Hematopoietic multipotent progenitor cell treated with erythropoietin and hydrocortisone succinate and interleukin-3 and kit ligand, for 8 days (in vitro differentiated cells): ENCODE measurements at places on chromosomes 3 and 15.

GRCh38 chr3:146334151-146334550 lies 83.2 kb upstream of the PLSCR4 start:
- no peak for DNase-seq

GRCh38 chr3:196976941-196977340 lies 8.3 kb upstream of the PIGZ start:
- DNase-seq: no peak

DNA sequence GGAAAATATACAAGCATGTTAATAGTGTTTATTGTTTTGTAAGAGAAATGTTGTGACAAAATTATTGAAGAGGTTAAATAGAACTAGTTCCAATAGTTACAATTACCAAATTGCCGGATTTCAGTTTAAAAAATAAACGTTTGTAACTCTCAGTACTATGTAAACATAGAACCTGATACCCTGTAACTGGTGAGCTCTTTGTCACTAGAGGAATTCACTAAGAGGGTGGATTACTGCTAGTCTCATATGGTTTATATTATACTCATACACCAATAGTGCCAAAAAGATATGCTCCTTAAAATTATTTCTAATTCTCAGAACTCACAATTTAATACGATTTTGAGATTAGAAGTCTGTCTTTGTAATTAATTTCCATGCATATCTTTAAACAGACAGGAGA lies 7.6 kb upstream of the GMNC start:
- no peak for DNase-seq

DNA sequence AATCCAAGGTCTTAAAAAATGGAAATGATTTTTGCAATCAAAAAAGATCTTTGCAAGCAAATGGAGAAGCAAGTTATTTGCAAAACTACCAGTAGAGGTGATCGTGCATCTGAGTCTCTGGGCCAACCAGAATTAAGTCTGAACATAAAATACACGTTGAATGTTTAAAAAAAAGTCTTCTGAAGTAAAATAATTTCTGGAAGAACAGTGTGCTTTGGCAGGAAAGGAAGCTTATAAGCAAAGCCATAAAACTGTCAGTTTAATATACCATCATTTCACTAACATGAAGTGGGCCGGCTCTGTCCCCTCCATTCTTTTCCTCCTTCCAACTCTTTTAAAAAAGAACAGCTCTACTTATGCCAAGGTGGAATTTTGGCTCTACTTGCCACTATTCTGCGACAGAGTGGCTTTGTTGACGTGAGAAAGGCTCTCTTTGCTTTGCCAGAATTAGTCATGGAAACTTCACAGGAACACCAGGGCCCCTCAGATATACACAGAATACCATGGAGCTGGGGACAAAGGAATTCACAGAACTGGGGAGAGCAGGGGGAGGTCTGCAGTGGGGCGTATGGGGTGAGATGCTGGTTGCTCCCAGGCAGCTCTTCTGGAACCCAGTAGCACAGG lies 29.8 kb downstream of the FSTL1 start:
- DNase-seq: no peak

DNA sequence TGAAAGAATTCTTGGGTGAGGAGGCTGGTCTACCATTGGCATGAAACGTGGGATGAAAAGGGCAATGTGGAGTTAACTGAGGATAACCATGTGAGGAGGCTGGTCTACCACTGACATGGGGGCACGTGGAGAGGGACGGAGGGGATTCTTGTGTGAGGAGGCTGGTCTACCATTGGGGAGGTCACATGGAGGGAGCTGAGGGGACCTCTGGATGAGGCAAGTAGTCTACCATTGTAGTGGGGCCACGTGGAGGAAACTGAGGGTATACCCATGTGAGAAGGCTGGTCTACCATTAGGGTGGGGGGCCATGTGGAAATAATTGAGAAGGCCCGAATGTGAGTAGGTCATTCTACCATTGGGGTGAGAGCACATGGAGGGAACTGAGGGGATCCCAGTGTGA lies 154.1 kb downstream of the FBLN2 start:
- no peak for DNase-seq

DNA sequence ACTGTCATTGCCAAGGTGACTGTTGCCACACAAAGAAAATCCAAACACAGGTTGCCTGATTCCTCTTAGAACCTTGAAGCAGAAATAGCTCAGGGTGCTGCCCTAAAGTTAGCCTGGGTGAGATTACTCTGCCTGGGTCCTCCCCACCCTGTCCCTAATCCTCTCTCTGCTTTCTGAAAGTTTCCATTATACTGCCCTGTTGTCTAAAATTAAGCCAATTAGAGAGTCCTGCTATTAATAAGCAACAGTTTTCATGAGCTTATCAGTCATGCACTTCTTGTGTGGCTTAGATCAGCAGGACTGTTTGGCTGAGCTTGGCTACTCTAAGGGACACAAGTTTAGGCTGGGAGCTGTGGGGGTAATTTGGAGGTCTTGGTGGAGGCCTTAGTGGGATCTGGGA lies 334.7 kb upstream of the LRRFIP2 start:
- peak; percentile 71 for DNase-seq

GRCh38 chr3:188720636-188721035 lies 451.1 kb upstream of the TPRG1 start:
- no peak for DNase-seq

DNA sequence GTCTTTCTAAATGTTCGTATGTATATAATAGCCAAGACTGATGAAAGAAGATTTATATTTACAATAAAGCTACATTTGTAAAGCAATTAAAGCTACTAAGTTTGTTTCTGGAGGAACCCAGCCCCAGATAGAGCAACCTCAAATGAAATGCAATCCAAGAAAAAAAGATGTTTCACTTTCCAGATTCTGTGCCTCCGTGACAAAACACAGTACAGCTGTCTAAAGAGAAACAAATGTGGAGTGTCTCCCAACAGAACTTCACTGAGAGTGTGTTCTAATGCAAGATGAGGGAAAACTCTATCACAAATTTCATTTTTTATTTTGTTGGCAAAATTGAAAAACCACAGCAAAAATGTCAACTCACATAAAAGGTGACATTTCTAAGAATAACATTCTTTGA lies 317.0 kb downstream of the OCA2 start:
- no peak for DNase-seq

GRCh38 chr3:193573403-193574191 lies 18.9 kb upstream of the ATP13A4 start:
- DNase-seq: no peak

DNA sequence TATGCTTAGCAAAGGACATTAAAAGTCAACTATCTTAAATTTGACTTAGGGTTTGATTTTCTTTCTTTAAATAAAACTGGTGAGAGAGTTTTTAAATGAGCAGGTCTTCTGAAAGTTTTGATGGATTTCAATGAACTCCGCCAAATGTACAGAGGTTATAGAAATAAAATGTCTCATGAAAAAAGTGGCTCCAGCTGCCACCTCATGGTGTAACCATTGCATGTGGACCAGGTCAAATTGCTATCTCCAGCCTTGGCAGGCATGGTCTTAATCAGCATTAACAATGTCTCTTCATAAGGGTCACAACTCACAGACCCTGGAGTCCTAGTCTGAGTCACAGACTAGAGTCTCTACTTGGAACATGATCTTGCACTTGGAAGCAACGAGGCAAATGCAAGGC lies 182.3 kb downstream of the ADAMTS17 start:
- no peak for DNase-seq

DNA sequence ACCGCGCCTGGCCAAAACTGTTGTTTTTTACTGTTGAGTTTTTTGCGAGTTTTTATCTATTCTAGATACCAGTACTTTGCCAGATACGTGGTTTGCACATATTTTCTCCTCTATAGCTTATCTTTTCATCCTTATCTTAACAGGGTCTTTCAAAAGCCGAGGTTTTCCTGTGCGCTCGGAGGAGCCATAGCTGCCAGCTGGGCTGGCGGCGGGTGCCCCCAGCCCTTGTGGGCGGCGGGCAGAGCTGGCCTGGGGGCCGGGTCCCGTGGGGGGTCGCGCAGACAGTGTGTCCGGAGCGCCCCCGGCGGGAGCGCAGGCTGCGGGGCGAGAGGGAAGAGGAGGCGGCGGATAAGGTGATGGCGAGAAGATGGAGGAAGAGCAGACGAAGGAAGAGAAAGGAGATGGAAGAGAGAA lies 11.1 kb upstream of the EIF4A2 start:
- DNase-seq: no peak

DNA sequence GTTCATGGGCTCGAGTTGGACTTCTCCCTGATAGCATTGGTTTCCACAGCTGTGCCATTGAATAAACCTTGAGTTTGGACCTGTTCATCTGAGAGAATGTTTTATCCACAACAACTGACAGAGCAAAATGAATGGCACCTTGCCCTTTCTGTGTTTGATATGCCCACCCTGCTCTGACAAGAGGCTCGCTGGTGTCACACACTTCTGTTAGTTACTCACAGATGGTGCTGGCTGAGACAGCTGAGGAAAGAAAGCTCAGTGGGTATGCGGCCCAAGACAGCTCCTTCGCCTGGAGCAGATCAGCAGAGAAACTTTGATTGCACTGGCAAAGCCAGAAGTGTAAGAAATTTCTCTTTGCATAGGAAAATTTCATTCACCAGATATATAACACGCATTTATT lies 2.5 kb upstream of the CAPN3 start:
- no peak for DNase-seq

DNA sequence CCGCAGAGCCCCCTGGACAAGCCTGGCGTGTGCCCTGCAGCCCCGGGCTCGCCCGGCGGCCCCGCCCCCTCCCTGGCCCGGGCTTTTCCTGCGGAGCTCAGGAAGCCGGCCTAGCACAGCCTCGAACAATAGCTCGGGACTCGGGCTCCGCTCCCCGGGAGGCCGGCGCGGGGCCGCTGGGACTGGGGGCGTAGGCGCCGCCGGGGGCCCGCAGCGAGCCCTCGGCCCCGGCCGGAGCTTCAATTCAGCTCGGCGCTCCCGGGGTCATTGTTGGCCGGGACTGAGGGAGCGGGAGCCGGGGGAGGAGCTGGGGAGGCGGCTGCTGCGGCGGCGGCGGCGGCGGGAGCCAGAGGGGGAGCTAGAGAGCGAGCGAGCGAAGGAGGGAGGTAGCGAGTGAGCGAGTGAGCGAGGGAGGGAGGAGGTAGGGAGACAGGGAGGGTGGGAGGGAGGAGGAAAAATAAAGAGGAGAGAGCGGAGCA lies 41.0 kb upstream of the ROPN1 start:
- DNase-seq: peak; percentile 64

GRCh38 chr15:84868037-84868880 lies 16.2 kb upstream of the SLC28A1 start:
- DNase-seq: no peak

DNA sequence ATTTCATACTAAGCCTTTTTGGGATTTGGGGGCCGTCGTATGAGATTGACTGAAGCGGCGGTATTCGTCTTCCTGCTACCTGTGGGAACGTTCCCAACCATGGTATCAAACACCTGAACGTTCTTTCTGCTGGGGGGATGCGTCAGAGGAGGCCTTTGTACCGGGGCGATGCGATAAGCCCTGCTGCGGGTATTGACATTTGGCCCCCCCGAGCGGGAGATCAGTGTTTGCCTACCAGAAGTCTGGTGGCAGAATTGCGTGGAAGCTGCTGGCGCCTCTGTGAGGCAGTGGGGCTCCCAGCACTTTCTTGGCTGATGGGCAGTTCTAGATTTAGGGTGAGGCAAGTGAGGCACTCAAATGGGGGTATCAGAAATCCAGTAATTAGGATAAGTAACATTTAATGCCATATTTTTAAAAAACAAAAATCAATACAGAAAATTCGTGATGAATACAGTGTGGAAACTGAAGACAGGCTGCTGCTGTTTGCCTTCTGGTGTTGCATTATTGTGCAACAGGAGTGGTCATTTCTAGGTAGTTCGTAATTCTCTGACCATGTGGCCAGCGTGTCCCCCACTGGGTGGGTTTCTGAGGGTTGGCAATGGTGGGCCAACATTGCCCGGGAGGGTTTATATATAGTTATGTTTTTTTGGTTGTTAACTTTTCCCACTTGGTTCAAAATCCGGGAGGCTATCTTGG lies 12.7 kb downstream of the TRPM1 start:
- DNase-seq: no peak

DNA sequence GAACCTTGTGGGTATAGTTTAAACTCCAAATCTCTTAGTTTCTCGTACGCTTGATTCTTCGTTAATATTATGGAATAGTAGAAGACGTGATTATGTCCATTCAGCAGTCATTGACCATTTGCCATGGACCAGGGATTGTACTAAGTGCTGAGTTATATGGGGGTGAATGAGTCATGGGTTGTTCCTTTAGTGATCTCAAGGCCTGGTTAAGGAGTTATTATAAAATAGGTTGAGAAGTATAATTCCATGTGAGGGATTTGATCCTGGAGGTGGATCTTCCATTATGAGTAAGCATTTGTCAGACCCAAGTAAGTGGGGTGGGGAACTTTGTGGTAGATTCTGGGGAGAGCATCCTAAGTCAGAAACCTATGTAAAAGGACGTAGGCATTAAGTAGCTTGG lies 15.4 kb downstream of the NR2C2 start:
- no peak for DNase-seq

DNA sequence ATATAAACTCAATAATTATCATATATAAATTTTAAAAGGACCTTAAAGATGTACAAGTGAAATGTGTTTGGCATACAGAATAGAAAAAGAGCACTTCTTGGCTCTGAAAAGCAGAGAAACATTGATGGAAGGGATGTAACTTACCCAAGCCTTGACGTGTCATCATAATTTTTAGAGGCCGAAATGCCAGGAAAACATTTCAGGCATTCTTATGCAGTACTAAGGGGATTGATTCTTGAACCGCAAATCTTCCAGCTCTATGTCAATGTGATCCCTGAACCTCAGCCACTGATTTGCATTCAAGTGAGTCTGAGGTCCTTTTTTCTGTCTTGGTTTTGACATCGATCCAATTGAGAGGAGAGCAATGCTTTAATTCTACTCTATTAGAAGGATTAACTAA lies 97.8 kb downstream of the CLDN1 start:
- no peak for DNase-seq

DNA sequence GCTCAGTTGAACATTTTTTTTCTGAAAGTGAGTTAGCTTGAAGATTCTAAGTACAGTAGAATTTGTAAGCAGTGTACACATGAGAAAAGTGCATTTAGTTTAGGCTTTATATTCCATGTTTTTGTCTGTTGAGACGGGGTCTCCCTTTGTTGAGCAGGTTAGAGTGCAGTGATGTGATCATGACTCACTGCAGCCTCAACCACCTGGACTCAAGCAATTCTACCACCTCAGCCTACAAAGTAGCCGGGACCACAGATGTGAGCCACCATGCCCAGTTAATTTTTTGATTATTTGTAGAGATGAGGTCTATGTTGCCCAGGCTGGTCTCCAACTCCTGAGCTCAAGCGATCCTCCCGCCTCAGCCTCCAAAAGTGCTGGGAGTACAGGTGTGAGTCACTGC lies 5.3 kb upstream of the CSNK1G1 start:
- DNase-seq: no peak
